Ureter (tissue), 1 donor: ENCODE measurements at places on chromosomes 4 and X. TPM values are rescaled to one million over a fixed set of nuclear protein-coding genes. Genes with fewer than 3 reads are reported as not detected.

Gene NR3C2
- total RNA-seq = 31.6 TPM

Gene CSAG1
- not detected for total RNA-seq

Gene XPNPEP2
- 6.0 TPM for total RNA-seq

Gene FGF13
- 19.8 TPM for total RNA-seq

Gene TMEM154
- total RNA-seq = 86.5 TPM

Gene TLR1
- total RNA-seq = 4.0 TPM

Gene BGN
- total RNA-seq = 77.5 TPM

Gene PNCK
- 12.3 TPM for total RNA-seq

Gene AFP
- not detected for total RNA-seq

Gene NAA10
- total RNA-seq = 83.7 TPM

Gene ARHGAP6
- 29.6 TPM for total RNA-seq

Gene NAP1L3
- 3.4 TPM for total RNA-seq

Gene GRIA3
- total RNA-seq = 3.5 TPM

Gene SYP
- 1.7 TPM for total RNA-seq

Gene RNF175
- total RNA-seq = 0.86 TPM

Gene TMSB15B
- total RNA-seq = 6.1 TPM

Gene ZC4H2
- total RNA-seq = 11.3 TPM

Gene CTSO
- 27.4 TPM for total RNA-seq

Gene DGAT2L6
- not detected for total RNA-seq

Gene MAP9
- total RNA-seq = 12.3 TPM

Gene SLC4A4
- 36.8 TPM for total RNA-seq

Gene MAGEA11
- total RNA-seq = 0.10 TPM
